ENCODE measurements at places on chromosomes 7 and 10.
A peak's percentile ranks its signal among the peaks of the same experiment; 100 is the strongest.

- no peak for DNase-seq
These were observed 40.5 kb downstream of the PAPSS2 start for GRCh38 chr10:87700031-87700796.

DNA sequence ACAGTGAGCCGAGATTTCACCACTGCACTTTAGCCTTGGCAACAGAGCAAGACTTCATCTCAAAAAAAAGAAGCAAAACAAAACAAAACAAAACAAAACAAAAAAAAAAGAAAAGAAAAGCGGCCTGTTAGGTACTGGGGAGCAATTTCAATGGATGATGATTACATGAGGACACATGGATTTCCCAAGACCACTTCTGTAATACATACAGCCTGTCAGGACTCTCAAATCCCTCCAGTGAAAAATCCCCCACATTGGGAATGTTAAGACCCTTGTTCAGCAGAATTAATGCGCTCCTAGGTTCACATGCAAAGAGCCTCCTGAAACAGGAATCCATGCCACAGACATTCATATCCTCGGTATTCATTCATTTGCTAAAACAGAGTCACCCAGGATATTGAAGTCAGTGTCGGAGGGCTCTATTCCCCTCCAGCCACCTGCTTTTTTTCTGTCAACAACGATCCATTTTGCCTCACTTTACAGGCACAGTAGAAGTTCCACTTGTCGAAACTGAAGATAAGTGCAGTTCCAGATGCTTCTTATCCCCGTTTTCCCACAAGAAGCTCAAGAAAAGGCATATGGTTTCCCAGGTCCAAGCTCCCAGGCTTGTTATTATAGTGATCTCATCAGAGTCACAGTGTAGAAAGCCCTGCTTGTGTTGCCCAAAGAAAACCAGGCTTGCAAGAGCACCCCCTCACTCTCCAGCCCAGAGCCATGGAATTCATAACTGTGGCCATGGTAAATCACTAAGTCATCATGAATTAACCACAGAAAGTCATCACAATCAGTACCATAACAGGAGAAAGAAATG, 20.2 kb downstream of the SLC16A12 start:
- no peak for DNase-seq

- no peak for DNase-seq
These were observed 128.7 kb upstream of the CXCL12 start for GRCh38 chr10:44513591-44513990.

DNA sequence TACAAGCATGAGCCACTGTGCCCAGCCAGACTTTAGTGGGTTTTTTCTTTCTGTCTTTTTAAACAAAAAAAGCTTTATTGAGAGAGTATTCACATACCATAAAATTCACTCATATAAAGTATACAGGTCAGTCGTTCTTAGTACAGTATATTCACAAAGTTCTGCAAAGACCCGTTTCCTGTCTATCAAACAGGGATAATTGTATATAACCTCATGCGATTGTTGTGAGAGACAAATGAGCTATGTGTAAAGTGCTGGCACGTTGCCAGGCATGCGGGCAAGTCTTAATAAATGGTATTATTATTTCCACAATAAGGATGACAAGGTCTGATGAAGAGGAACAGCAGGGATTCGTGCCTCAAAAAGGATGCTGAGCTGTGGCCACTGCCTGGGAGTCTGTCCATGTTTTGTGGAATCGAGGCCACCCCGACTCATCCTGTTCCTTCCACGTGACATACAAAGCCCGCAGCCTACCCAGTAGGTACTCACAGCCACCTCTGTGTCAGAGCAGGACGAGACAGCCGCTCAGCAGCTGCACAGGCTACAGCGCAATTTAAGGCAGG, 51.6 kb downstream of the SMKR1 start:
- no peak for DNase-seq

DNA sequence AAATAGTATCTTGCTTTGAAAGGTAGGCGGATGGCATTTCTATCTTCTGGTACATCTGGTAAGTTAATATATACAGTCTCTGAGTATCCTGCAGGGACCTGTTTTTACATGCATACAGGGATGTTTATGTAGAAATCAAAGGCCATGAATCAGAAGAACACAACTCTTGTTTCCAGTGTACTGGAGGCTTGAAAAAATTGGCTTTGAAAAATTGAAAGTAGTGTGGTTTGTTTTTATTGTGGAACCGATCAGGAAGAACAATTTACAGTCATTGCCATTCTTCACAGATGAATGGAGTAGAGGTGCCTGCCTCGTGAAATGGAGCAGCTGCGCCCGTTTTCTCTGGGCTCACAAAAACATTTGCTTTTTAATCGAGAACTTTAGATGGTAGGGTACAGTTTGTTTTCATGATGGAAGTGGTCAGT, 54.0 kb upstream of the RPA3 start:
- no peak for DNase-seq

- DNase-seq = no peak
These were observed 29.4 kb downstream of the PHTF2 start for GRCh38 chr7:77827999-77828398.

DNA sequence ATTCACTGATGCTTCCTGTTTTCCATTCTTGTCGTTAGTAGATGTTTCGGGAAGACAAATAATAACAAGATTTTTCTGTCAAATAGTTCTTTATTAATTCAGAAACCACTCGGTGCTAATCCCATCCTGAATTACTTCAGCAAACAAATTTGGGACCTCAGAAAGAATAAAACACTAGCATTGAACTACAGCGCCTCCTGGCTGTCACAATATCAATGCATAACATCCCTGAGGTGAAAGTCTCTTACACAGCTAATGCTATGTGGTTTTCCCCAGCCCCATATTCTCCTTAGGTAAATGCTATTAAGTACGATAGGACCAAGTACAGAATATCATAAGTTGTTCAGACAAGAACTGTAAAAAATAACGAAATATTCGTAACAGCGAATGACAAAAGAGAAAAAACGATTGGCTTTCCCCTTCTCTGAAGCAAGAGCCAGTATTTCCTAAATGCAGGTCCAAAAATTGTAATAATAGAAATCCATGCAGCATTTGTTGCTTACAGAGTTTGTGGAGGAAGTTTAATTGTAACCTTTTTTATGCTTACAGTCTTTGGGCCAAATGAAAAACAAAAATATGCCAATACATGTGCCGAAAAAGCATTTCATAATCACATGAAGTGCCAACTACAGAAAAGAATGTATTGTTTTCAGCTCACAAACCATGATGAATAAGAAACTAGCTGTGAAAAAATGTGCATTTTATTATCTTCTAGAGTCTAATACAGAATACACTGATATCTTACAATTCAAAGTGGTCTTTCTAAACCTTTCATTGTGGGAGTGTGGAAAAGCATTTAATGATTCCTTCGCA, 47.3 kb downstream of the MYPN start:
- no peak for DNase-seq

DNA sequence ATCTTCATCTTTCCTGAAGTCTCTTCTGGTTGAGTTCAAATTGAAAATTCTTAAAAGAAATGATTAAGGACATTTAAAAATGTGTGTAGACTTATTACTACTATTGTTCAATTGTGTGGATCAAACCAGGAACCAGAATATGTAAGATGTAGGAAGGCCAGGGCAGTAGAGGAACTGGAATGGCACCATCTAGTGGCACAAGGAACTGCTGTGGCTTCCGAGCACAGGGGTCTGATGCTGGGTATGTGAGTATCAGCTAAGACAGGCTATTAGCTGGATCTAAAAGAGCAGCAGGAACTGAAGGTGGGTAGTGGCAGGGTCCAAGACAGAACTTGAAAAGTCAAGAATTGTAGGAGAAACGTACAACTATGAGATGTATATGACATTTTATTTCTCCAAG, 247.3 kb downstream of the SEMA3A start:
- DNase-seq = peak; percentile 10

GRCh38 chr10:34816085-34816496, 995 bp upstream of the PARD3 start:
- no peak for DNase-seq

- DNase-seq = peak; percentile 58
These were observed 128.2 kb downstream of the UBE2H start for GRCh38 chr7:129824291-129825208.

DNA sequence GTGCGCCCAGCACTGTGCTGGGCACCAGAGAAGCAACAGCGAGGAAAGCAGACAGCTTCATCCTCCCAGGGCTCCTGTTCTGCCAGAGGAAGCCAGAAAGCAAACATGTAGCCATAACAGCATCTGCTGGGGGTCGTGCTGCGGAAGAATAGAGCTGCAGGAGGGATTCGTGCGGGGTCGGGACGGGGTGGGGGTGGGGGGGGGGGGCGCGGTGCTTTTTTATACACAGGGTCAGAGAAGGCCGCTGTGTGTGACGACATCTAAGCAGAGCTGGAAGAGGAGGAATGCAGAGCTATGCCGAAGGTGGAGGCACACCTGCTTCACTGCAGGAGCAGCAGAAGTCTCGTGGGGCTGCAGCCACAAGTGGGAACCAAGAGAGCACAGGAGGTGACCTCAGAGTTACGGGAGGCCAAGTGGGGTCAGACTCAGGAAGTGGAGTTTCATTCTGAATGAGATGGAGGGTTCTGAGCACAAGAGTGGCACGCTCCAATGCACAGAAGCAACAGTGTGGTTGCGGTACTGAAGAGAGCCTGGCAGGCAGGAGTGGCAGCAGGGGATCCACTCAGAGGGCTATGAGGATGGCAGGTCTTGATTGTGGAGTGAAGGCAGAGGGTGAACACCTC, 11.1 kb downstream of the PKD1L1 start:
- DNase-seq = no peak

DNA sequence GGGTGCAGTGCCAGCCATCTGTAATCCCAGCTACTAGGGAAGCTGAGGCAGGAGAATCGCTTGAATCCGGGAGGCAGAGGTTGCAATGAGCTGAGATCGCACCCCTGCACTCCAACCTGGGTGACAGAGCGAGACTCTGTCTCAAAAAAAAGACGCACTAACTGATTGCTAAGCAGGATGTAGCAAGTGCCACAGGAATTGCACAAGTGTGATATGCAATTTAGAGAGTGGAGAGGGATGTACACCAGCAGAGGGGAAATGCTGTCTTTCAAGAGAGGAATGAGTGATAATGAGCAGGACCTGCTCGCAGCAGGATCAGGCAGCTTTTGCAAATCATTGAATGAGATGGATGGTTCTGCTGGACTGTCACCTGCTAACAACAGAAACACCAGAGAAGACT, 13.3 kb upstream of the SLC16A12 start:
- DNase-seq = no peak

DNA sequence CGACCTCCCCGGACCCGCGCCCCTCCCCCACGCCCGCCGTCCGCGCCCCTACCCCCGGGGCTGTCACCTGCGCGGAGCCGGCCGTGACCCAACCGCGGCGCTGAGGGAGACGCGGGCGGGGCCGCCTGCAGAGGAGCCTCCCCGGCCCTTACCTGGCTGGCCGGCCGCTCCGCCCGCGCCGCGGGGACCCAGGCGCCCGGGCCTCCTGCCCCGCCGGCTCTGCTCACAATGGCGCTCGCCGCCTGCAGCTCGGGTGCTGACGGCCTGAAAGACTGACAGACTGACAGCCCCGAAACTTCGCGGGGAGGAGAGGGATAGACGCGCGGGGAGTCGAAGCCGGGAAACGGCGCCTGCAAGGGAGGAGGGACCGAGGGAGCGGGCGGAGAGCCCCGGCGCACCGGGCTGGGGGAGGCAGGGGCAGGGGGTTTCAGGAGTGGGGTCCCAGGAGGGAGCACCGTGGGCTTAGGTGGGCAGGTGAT, 393 bp downstream of the ZNF467 start:
- no peak for DNase-seq

All from HuH-7.5 (cell line).